Right ventricle myocardium superior (tissue), 1 donor: ENCODE measurements at places on chromosomes 16 and 17. TPM values are rescaled to one million over a fixed set of nuclear protein-coding genes. Genes with fewer than 3 reads are reported as not detected.

DNA sequence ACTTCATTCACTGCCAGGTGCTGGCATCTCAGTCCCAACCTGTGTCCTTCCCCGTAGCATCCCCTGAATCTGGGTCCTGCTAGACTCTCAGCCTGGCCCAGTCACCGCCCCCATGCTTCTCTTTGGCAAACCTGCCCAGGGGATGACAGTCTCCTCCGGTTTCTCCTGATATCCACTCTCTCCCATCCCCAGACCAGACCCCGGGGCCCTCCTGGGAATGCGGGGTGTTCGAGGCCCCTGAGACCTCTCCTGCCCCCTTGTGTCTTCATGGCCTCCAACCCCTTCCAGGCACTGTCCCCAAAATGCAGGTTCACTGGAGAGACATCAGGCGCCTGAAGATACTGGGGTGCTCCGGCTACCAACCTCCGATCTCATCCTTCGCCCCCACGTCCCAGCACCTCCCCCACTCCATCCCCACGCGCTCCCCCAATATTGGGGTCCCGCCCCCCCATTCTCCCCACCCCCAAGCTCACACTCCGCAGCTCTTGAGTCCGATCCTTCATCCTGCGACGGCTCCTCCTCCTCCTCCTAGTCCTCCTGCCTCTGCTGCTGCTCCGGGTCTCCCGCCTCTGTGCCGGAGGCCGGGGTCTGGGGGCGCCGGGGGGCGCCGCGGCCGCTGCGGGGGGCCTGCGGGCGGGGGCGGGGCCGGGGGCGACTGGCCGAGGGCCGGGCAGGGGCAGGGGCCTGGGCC lies 399 bp downstream of the STX1B start:
- DNase-seq: no peak

The PER1 gene
- 124 TPM for total RNA-seq

DNA sequence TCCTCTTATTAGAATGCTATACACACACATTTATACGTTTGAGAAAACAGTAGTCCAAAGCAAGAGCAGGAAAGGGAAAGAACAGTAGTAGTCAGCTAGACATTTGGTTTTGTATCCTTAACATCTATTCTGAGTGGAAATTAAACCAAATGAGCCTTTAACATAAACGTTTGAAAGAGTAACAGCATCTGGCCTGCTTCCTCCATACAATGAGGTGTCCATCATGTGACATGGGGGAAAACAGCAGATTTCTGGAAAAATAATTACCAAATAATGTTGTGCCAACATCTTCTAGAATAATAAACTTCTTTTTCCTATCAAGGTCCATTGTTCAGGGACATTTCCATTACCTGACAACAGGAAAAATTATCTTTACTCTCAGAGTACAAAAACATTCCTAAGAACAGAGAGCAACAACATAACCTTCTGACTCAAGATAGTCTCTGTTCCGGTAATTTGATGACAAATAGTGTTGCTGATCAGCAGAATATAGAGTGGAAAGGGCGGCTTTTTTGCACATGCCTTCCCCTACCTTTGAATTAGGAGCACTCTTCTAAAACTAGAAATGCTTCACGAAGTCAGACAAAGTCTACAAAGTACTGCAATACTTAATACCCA lies 20.2 kb downstream of the CYTH1 start:
- DNase-seq: no peak

The TMEM238L gene
- not detected for total RNA-seq

DNA sequence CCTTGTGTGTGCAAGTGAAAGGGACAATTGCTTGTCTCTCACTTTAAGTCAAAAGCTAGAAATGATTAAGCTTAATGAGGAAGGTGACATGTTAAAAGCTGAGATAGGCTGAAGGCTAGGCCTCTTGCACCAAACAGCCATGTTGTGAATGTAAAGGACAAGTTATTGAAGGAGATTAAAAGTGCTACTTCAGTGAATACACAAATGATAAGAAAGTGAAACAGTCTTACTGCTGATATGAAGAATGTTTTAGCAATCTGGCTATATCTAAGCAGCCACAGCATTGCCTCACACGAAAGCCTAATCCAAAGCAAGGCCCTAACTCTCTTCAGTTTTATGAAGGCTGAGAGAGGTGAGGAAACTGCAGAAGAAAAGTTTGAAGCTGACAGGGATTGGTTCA lies 71.0 kb downstream of the CDRT15 start:
- DNase-seq: no peak

The CHCT1 gene
- total RNA-seq: not detected

- no peak for DNase-seq
Observed at GRCh38 chr17:11668618-11669017, 70.3 kb downstream of the DNAH9 start.

The CDH5 gene
- total RNA-seq: 42.9 TPM

- no peak for DNase-seq
Observed at GRCh38 chr17:4811471-4811870, 4.5 kb downstream of the PLD2 start.

DNA sequence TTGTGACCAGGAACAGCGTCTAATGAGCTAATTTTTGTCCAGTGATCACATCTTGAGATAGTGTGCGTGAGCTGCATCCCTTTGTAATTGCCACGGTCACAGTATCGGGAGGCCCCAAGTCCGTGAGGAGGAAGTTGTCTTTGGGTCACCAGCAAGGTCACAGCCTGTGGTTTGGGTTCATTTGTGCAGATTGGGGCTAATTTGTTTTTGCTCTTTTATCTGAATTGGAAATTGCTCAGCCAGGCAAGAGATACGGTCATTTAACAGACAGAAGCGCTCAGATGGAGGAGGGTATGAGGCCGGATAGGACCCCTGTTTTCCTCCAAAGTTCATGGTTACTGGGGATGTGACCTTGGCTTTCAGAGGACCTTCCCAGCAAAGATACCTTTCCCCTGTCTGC lies 174.1 kb downstream of the SNX29 start:
- no peak for DNase-seq
